ENCODE measurements at places on chromosomes 7 and 10.

DNA sequence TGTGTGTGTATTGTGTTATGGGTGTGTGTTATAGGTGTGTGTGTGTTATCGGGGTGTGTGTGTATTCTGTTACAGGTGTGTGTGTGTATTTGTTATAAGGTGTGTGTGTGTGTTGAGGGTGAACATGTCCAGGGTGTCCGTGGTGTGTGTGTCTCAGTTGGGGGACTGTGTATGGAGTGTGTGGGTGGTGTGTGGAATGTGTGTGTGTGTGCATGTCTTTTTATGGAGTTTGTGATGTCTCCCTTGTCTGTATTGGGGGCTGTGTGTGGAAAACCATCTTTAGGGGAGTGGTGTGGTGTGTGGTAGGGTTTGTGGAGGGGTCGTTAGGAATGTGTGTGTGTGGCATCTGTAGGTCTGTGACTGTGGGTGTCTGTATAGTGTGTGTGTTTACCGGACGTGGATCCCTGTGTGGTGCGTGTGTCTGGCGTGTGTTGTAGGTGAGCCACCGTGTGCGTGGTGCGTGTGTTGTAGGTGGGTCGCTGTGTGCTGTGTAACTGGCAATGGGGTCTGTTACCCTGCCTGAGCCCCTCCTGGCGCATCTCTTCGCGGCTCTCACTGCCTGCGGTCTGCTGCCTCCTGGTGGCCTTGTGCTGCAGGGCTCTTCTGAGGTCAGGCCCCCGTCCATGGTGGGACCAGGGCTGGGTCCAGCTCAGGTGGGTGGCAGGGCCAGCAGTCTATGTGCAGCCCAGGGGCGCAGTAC lies 61.7 kb downstream of the PALD1 start:
- no peak for DNase-seq

DNA sequence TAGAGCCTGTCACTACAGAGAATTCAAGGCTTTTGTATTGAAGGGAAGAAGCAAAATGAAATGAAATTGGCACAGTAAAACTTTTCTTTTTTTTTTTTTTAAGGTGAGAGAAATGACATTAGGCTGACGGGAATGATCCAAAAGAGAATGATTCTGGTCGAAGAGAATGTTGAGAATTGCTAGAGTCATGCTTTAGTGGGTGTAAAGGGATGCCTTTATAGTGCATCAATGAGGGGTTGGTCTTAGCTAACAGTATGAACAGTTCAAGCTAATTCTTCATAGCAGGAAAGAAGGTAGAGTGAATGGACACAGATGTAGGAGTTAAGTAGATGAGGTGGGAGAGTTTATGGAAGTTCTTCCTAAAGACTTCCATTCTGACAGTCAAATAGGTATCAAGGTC lies 32.3 kb upstream of the LSM8 start:
- no peak for DNase-seq

DNA sequence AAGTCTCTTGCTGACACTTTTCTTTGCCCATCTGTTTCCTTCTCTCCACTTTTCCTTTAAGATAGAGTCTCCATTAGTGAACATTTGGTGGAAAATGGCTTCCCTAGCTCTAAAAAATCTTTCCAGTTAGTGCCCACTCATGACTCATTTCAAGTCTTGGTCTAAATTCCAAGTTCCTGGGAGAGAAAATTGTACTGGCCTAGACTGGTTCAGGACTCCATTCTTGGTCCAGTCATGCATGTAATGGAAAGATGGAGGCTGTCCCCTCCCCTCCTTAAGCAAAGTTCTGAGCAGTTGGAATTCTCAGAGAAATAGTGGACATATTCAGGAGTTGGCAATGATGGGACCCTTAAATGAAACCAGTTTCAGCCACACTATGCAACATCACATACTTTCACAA lies 3.8 kb upstream of the ALDH18A1 start:
- DNase-seq = peak; percentile 67

GRCh38 chr10:121961456-121961855 lies 13.6 kb downstream of the NSMCE4A start:
- no peak for DNase-seq

- DNase-seq = no peak
These were observed 36.1 kb downstream of the SGPL1 start for GRCh38 chr10:70851597-70852475.

- DNase-seq = peak; percentile 45
These were observed 620 bp downstream of the BET1 start for GRCh38 chr7:94003446-94004023.

- no peak for DNase-seq
These were observed 83.3 kb upstream of the PPIF start for GRCh38 chr10:79263939-79264338.
